ENCODE measurements at places on chromosomes 11 and 22. TPM values are rescaled to one million over a fixed set of nuclear protein-coding genes. Genes with fewer than 3 reads are reported as not detected.
A peak's percentile ranks its signal among the peaks of the same experiment; 100 is the strongest.

- no peak overlapping the region for H3K4me3 ChIP-seq
- H3K4me1 ChIP-seq: no peaks in the 10 kb centered on the region
- DNase-seq: no peak
- no peaks in the 10 kb centered on the region for H3K27me3 ChIP-seq
These were observed 54.8 kb upstream of the OLFML1 start for GRCh38 chr11:7430496-7430895.

DNA sequence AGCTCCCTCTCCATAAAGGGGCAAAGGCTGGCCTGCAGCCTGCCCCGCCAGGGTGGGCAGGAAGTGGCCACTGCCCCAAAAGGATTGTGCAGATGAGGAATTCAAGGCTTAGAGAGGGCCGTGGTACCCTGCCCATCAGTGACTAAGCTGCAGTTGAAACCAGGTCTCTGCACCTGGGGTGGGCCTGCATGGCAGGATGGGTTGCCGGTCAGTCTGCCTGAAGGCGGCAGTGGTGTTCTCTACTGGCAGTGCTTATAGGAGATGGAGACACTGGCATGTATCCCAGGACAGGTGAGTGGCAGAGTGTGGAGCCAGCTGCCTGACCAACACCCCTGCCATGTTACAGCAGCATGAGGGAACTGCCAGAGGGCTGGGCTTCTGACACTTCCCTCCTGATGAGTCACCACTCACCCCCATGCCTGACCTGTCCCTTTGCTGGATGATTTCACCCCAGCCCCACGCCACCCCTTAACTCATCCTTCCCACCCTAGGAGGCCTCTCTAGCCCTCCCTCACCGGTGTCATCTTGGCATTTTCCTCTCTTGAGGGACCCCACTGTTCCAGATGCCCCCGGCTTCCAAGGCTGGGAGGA lies 70.2 kb upstream of the LMO1 start:
- no peak for DNase-seq
- no peak overlapping the region for H3K27ac ChIP-seq
- H3K36me3 ChIP-seq: no peaks in the 10 kb centered on the region
- peaks cover 35% of the 10 kb centered on the region for H3K4me1 ChIP-seq

GRCh38 chr11:96948066-96948465 lies 558.3 kb downstream of the JRKL start:
- no peaks in the 10 kb centered on the region for H3K4me1 ChIP-seq
- no peak for DNase-seq
- H3K27me3 ChIP-seq: no peaks in the 10 kb centered on the region
- H3K36me3 ChIP-seq: no peaks in the 10 kb centered on the region

DNA sequence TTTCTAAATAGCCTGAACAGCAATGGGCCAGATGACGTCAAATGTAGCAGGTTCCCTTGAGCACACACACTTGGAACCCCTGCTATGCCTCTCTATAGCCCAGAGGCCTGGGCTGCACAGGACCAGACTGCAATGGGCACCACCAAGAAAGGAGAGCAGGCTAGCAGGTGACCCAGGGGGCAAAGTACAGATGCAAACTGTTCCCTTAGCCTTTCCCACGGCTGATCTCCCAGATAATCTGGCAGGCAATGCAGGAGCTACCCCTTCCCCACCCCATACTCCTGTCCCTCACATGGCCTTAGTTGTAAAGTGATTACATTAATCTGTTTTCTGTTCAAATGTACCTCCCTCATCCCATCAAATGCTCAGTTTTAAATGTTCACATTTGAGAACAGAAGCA lies 41.3 kb downstream of the SMCO4 start:
- H3K27ac ChIP-seq: no peak overlapping the region
- H3K36me3 ChIP-seq: no peaks in the 10 kb centered on the region
- DNase-seq: no peak
- no peaks in the 10 kb centered on the region for H3K4me1 ChIP-seq
- no peaks in the 10 kb centered on the region for H3K27me3 ChIP-seq
- no peak overlapping the region for H3K4me3 ChIP-seq

DNA sequence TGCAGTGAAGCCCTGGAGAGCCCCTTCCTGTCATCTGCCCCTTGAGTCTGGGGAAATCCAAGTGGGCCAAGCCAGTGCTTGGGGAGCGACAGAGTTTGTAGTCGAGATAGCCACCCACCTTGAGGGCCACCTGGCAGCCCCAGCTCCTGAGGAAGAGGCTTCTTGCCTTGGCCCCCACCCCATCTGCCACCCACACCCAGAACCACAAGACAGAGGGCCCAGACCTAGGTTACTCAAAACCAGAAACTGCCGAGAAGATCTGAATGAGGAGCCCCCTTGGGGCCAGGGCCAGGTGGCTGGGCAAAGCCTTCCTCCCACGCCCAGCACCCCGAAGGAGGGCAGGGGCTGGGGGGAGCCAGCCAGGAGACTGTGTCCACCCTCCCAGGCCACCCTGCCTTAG lies 18.8 kb upstream of the PRR5 start:
- H3K27ac ChIP-seq: no peak overlapping the region
- DNase-seq: no peak

- H3K27me3 ChIP-seq: no peaks in the 10 kb centered on the region
- no peaks in the 10 kb centered on the region for H3K4me1 ChIP-seq
- H3K27ac ChIP-seq: no peak overlapping the region
- H3K4me3 ChIP-seq: no peak overlapping the region
- no peak for DNase-seq
These were observed 26.1 kb upstream of the BAIAP2L2 start for GRCh38 chr22:38136607-38137006.

- DNase-seq: no peak
- H3K27me3 ChIP-seq: no peaks in the 10 kb centered on the region
- no peaks in the 10 kb centered on the region for H3K36me3 ChIP-seq
- H3K4me1 ChIP-seq: no peaks in the 10 kb centered on the region
These were observed 528.4 kb downstream of the MIAT start for GRCh38 chr22:27185760-27186302.

- DNase-seq: no peak
- no peak overlapping the region for H3K4me3 ChIP-seq
- no peaks in the 10 kb centered on the region for H3K36me3 ChIP-seq
- no peaks in the 10 kb centered on the region for H3K4me1 ChIP-seq
- H3K27ac ChIP-seq: no peak overlapping the region
- H3K27me3 ChIP-seq: no peaks in the 10 kb centered on the region
These were observed 83.9 kb downstream of the OR5AK2 start for GRCh38 chr11:57072640-57073039.

DNA sequence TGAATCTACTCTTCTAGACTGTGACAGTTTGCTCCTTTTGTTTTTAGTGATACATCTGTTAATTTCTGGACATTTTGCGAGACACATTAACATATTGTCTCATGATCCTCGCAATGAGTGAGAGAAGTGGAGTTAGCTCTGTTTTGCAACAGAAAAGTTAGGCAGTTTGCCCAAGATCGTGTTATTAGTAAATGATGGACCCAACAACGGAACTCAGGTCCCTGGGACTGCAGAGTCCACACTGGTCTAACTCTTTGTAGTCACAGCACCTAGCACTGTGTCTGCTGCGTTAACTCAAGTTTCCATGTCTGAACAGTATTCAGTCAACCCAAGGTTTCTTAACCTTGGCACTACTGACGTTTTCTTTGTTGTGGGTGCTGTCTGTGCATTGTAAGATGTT lies 3.2 kb downstream of the DEPDC7 start:
- no peak overlapping the region for H3K4me3 ChIP-seq
- no peaks in the 10 kb centered on the region for H3K36me3 ChIP-seq
- H3K27me3 ChIP-seq: peaks cover 33% of the 10 kb centered on the region
- DNase-seq: no peak
- H3K27ac ChIP-seq: no peak overlapping the region

DNA sequence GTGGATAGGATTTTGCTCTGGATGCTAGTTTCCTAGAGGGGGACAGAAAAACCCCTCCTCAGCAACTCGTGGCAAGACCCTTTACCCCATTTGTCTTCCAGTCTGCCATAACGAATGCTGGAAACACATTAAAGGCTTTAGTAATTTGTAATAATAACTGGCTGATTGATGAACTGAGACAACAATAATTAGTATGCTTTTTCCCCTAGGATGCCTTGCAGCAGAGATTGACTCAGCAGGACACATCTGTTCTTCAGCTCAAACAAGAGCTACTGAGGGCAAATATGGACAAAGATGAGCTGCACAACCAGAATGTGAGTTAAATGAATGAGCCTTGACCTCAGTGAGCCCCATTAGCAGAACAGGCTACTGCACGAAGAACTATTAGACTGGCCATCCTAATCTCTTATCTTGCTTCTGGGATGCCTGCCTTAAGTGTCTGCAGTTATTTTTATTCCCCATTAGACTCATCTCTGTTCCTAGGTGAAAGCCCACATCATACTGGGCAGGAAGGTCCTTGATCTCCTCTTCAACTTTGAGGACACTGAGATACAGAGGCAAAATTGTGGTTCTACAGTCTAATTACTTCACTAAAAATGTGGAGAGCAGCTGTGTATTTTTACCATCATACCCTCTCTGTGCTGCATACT lies 32.9 kb upstream of the DLAT start:
- H3K27ac ChIP-seq: no peak overlapping the region
- H3K4me1 ChIP-seq: no peaks in the 10 kb centered on the region
- DNase-seq: no peak
- H3K27me3 ChIP-seq: no peaks in the 10 kb centered on the region

GRCh38 chr11:133385781-133386180 lies 146.5 kb downstream of the OPCML start:
- DNase-seq: no peak
- H3K4me1 ChIP-seq: no peaks in the 10 kb centered on the region
- no peak overlapping the region for H3K27ac ChIP-seq
- no peak overlapping the region for H3K4me3 ChIP-seq
- no peaks in the 10 kb centered on the region for H3K27me3 ChIP-seq
- H3K36me3 ChIP-seq: no peaks in the 10 kb centered on the region

DNA sequence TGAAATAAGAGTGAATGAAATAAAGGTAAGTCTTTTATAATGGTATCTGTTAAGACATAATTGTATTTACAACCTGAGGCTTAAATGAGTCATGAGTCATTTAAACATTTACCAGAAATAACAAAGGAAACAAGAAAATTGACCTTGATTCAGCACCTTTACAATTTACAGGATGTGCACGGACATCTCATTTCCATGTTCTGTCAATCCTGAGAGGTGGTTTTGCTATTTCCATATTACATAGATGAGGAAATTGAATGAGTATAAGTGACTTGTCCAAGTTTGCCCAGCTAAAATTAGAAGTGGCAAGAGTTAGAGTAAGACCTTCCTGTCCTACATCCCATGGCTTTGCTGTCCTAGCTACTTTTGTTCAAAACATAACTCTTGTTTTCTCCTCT lies 89.1 kb downstream of the TRIM44 start:
- H3K4me1 ChIP-seq: no peaks in the 10 kb centered on the region
- DNase-seq: no peak
- H3K36me3 ChIP-seq: peaks cover 6% of the 10 kb centered on the region

DNA sequence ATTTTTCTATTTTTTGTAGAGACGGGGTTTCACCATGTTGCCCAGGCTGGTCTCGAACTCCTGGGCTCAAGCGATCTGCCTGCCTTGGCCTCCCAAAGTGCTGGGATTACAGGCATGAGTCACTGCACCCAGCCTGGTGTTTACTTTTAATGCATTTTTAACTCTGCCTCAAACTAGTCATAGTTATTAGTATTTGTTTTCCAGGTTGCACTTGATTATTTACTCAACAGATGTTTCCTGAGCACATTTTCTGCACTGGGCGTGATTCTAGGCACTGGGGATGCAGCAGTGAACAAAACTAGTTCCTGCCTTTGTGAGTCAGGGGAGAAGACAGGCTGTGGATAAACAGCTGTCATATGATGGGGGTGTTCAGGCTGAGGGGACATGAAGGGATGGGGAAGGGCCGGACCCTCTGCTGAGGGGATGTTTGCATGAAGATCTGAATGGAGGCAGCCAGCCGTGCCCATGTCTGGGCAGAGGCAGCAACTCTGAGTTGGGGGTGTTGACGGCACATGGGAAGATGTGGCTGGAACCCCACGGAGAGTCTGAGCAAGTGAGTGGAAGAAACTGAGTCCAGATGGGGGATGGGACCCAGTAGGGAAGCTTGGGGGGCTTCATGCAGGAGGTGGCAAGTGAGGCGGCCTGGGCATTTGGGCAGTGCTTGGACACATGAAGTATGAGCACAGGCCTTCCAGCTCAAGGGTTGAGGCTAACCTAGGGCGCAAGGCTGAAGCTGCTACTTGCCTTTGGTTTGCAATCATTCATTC lies 34.4 kb downstream of the MPPED1 start:
- H3K27ac ChIP-seq: no peak overlapping the region
- no peaks in the 10 kb centered on the region for H3K4me1 ChIP-seq
- no peak overlapping the region for H3K4me3 ChIP-seq
- no peaks in the 10 kb centered on the region for H3K27me3 ChIP-seq
- DNase-seq: no peak

DNA sequence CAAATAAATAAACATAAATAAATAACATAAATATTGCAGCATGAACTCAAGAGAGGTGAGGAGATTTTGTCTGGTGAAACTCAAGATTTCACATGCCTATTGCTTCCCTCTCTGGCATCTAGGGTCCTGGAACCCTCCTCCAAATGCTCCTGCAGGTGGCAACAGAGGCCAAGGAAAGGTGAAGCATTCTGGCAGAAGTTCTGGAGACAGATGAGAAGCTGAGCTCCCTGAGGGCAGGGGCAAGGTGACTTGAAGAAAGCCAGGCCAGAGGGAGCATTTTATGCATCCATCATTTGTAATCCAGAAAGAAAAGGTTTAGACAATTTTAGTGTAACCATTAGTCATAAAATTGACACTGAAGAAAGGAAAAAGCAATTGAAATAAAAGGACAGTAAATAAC lies 64.9 kb downstream of the ENDOD1 start:
- H3K36me3 ChIP-seq: no peaks in the 10 kb centered on the region
- H3K27ac ChIP-seq: no peak overlapping the region
- H3K4me1 ChIP-seq: peaks cover 43% of the 10 kb centered on the region
- H3K4me3 ChIP-seq: no peak overlapping the region
- peak; percentile 75 for DNase-seq

GRCh38 chr11:109378034-109378433 lies 44.0 kb upstream of the C11orf87 start:
- no peak overlapping the region for H3K27ac ChIP-seq
- H3K36me3 ChIP-seq: no peaks in the 10 kb centered on the region
- no peak overlapping the region for H3K4me3 ChIP-seq

- no peak overlapping the region for H3K4me3 ChIP-seq
- H3K27me3 ChIP-seq: no peaks in the 10 kb centered on the region
- peaks cover 16% of the 10 kb centered on the region for H3K4me1 ChIP-seq
- no peak for DNase-seq
These were observed 8.8 kb downstream of the ASCL2 start for GRCh38 chr11:2261436-2262230.

KCNE3 gene
- total RNA-seq: not detected

E2F8 gene
- not detected for total RNA-seq

RASD2 gene
- 0.07 TPM for total RNA-seq

CCDC81 gene
- total RNA-seq: 0.84 TPM

EIF3D gene
- 274 TPM for total RNA-seq

MOGAT2 gene
- 0.12 TPM for total RNA-seq

CFAP300 gene
- not detected for total RNA-seq

SHISAL1 gene
- total RNA-seq: not detected

CECR2 gene
- 6.6 TPM for total RNA-seq

APOL4 gene
- not detected for total RNA-seq

OR5B21 gene
- 0.74 TPM for total RNA-seq

Measured in B cell (primary cell).